ENCODE measurements at places on chromosomes 6 and 20.

GRCh38 chr6:3310703-3311102, 52.0 kb downstream of the PSMG4 start:
- no peak for DNase-seq

DNA sequence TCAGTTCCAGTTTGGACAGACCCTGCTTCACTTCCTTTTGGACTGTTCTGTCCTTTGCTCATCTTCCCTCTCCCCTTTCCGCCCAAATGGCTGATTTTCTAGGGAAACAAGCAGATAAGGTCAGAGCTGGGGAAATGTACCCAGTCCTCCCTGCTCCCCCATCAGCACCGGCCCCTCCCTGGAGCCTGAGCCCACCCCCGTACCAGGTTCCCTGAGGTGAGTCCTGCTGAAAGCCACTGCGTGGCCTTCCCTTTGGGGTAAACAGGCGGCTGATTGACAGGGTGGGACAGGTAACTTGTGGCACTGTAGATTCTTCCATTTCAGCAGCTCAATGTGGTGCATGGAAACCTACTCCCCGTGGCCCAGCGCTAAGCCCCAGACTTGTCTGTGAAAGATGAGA, 70.5 kb downstream of the NPEPL1 start:
- no peak for DNase-seq

DNA sequence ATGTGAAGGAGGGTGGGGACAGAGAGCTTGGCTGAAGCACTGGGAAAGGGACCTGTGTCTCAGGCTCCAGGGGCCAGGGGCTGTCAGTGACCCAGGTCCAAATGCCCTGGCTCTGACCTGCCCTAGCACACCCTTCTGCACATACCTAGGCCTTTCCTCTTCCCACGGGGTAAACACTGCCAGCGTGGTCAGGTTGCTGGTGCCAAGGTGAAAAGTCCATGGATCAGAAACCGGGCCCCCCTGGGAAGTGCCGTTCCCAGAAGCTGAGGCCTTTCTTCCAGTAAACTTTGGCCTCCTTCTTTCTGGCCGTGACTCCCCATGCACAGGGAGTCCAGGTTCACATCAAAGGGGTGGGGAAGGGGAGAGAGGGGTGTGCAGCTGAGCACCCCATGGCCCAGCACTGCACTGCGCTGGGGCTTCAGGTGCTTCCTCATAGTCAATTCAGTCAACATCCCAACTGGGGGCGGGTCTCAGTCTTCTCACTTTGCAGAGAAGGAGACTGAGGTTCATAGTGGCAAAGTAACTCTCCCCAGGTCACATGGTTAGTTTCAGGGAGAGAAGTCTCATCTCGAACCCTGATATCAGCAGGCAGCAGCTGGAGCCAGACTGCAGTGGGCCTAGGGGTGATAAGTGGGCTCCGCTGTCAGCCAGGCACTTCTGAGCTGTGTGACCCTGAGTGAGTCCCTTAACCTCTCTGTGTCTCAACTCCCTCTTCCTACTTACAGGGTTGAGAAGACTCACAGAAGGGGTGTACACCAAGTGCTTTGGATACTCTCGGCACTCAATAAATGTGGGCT, 17.0 kb downstream of the PCK1 start:
- no peak for DNase-seq

DNA sequence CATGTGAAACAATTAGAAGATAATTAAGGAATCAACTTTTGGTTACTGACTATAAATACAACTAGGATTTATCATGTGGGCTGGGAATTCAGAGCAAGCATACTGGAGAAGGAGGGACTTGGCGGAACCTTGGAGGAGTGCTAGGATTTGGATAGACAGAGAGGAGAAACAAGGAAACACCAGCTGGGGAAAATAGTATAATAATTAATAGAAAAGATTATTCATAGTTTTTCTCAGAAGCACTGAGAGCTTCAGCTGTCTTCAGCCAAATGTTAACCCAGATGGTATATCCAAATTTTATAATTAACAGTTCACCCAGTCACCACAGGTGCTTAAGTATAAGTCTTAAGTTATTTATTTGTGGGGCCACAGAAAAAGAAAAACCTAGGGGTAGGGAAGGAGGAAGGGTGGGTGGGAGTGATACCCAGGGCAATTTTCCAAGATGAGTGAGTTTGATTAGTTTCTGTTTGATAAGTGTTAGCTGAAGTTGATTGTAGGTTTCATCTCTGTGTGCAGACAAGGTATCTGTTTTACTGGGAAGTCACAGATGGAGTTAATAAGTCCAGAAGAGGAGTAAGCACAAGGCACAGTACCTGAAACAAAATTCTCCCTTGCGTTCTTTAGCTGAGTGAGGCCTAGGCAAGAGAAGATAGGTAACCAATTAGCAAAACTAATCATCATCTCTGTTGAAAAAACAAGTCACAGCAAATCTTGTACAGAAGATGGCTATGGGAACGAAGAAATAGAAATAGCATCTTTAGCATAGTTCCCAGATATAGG, 175.5 kb downstream of the TFAP2B start:
- no peak for DNase-seq

- DNase-seq = peak; percentile 71
Observed at GRCh38 chr6:88870717-88871330, 92.6 kb downstream of the RNGTT start.

DNA sequence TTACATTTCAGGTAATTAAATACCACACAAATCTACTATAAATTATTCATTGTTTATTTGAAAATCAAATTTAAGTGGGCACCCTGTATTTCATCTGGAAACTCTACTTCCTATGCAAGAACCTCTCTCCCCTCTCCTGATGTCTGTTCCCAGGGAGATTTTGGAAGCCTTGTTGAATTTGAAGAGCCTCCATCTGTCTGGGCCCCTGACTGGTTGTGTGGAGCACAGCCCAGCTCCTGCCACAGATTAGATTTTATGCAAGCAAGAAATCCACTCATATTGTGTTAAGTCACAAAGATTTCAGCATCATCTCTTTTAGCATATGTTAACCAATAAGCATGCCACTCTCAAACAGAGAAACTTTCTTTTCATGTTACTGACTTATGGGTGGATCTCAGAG, 451.2 kb downstream of the TFAP2B start:
- DNase-seq = no peak

- no peak for DNase-seq
Observed at GRCh38 chr20:46433051-46433450, 26.6 kb upstream of the ELMO2 start.

- DNase-seq = no peak
Observed at GRCh38 chr6:46757214-46757596, 10.5 kb downstream of the ANKRD66 start.

DNA sequence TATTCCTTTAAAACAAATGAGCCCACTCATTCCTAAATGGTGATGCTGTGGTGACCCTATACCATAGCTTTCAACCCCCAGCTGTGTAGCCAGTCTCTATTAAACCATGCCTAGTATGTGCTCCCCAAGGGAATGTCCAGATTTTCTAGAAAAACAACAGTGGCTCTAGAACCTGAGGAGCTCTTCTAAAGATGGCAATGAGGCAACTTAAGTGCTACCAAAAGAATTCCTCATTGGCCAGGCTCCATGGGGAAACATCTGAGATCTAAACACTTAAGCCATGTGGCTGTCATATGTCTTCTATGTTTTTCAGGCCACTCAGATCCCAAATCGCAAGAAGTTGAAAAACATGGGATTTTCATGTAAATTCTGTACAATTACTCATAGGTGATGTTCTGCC, 191.0 kb downstream of the TPBG start:
- DNase-seq = no peak

DNA sequence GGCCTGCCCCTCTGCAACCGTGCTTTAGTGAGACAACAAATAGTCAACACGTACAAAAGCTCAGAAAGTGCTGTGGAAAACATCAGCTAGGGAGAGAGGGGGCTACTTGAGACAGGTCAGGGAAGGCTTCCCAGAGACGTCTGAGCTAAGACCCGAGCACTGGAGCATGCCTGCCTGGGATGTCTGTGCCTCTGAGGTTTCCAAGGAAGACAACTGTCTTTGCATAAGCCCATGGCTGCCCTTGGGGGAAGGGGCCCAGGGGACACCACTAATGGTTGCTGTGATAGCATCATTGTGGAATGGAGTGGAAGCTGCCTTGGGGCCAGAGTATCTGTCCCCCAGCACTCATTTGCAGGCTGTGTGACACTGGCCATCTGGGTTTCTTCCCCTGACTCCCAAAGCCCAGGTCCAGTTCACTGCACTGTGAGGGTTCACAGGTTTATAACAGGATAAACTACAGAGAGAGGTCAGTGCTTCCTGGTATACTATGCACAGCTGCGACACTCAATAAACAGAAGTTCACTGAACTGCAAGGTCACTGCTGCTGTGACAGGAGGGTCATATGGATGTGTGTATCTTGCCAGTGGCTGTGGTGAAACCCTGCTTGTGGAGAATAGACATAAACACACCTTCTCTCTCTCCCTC, 1.5 kb upstream of the ARFGEF2 start:
- no peak for DNase-seq

DNA sequence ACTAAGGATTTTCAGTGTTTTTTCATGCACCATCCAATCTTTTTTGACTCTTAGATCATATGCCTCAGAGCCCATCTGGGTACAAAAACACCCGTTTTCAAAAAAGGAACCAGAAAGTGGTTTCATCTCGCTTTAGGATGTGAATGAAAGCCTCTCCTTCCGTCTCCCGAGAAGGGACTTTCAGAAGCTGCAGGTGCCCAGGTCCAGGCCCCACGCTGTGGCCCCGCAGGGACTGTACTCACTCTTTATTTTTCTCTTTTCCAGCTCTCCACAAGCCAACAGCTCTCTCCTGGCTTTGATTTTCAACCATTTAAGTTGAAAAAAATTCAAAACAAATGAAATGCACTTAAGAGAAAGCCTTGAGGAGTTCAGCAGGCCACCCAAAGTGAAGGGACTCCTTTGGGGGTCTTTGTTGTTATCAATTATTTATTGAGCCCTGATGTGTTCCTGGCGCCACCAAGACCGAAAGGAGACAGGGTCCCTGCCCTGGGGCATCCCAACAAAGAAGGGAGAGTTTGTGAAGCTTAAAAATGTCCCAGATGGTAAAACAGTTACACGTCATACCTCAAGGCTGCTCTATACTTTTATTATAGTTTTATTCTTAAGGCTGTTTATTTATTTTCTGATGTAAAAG, 467.3 kb downstream of the PREX1 start:
- no peak for DNase-seq

- no peak for DNase-seq
Observed at GRCh38 chr20:15339264-15339663, 1001.9 kb upstream of the FLRT3 start.

DNA sequence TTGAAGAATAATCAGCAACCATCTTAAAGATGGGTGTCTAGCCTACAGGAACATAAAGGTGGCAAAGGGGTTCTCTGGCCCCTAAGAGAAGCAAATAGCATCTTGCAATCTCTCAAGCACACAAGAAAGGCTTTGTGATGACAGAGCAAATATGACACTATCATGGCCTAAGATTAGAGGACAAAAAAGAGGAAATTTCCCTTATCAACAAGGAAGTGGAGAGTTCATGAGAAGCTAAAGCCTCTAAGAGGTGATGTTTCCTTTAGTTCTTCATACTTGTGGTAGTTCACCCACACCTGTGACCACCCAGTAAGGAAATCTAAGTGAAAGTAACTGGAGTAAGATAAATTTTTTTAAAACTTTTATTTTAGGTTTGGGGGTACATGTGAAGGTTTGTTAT, 88.4 kb downstream of the OLIG3 start:
- DNase-seq = no peak

GRCh38 chr20:50580016-50580747, 70.0 kb downstream of the PTPN1 start:
- DNase-seq = no peak

DNA sequence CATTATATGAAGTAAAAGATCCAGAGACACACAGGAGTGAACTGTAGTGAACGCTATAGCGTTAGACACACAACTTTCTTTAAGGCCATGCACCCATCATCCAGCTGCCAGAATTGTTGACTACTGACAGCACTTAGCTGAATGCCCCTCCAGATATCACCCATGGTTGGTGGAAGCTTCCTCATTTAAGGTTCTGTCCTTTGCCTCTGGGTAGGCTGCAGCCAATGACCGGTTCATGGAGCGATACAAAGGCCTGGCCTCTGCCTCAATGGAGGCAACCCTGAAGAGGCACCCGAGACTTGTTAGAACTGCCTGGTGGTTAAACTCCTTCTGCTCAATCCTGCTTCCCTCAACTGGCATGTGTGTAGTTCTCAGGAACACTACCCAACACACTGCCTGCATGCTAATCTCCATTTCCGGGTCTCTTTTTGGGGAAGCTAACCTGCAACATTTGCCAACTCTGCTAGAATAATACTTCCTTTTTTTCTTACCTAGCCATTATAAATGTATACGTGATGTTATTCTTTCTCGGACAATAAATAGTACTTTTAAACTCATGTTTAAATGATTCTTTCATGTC, 49.8 kb upstream of the THEMIS start:
- DNase-seq = no peak

DNA sequence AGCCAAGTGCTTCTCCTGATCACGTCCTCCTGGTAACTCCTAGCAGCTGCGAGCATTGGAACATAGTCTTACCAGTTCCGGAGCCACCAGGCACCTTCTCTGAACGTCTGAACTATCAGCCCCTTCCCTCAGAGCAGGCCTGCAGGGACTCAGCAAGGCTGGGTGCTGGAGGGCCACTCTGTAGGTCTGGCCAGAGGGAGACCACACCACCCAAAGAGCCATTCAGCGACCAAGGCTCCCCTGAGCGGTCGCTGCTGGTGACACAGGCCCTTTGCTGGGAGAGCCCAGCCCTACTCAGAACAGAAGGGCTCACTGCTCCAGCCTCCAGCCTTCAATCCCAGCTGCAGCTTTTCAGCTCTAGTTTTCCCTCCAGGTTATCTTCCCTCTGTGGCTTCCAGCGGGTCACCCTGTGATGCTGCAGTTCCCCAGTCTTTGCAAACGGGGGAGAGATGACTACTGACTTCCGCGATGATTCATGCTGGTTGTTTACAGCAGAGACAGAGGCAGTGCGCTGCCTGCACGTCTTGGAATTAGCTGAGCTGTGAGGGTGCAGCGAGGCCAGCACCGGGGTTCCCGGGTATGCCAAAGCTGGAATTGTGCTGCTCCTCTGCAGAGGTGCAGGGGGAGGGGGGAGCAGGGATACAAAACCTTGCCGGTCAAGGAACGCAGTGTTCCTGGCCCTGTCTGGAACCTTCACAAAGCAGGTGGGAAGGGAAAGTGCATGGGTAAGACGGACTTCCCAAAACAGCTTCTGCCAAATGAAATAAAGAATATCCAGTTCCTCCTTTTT, 161.4 kb downstream of the LY86 start:
- DNase-seq = peak; percentile 94

DNA sequence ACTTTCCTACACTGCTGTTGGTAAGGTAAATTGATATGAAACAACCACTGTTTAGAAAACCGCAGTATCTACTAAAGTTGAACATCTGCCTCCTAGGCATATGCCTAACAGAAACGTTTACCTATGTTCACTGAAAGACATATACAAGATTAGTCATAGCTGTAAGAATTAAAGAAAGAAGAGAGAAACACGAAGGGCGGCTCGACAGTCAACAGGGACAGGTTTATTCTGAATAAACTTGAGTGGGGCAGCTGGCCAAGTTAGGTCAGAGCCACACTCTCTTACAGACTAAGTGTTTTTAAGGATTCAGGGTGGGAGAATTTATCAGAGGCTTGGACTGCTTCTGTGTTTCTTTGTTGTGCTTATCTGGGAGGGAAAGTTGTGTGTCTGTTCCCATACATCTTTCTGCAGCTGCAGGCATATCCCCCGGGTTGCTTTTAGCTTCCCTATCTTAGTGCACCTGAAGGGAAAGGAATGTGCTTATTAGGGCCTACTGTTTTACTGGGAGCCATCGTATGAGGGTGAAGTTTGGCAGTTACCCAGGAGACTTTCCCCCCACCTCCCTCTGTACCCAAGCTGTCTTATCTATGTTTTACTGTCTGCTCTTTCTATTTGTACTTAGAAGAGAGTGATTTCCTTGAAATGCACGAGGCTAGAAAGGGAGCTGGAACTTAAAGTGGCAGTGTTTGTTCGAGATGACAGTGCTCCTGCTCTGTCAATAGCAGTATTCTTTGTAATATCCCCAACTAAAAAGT, 20.4 kb downstream of the PROCR start:
- DNase-seq = no peak

Measured in iris pigment epithelial cell (primary cell).